ENCODE measurements at places on chromosomes 1 and 21.

- peak; percentile 35 for DNase-seq
These were observed 17.2 kb downstream of the JAK1 start for GRCh38 chr1:64948905-64949833.

DNA sequence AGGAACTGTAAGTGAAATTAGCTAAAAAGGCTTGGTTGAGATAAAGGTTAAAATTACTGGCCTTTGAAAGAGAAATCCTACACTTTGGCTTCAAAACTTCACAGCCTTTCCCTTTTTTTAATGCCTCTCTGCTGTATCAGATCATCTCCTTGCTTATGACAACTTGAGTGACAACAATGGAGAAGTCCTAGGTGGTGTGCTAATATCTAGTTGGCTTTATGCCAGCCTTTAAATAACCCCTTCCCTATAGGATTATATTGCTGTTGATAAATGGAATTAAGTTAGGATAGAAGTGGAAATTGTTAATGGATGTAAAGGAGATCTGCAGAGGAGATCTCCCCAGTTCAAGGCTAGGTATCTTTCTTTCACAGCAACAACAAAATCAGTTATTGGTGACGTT is 130.2 kb upstream of the ATP1B1 start:
- no peak for DNase-seq

- no peak for DNase-seq
These were observed 28.4 kb downstream of the CHML start for GRCh38 chr1:241611736-241612135.

DNA sequence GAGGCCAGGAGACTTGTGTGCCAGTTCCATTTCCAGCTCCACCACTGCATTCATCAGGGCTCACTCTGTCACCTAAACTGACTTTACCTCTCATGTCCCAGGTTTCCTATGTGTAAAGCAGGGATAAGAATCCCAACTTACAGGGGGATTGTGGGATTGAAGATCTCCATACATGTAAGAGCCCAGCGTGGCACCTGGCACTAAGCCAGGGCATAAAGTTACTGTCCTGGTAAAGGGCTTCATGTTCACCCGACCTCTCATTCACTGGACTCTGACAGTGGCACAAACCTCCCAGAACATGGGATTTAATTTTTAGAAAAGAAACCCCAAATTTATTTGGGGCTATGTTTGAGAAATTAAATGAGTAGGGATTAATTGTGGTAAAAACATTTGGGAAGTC is 8.9 kb upstream of the IGFN1 start:
- DNase-seq, result no peak

GRCh38 chr1:214466403-214467077 is 84.9 kb downstream of the PTPN14 start:
- DNase-seq, result no peak

- no peak for DNase-seq
These were observed 122.9 kb downstream of the NUF2 start for GRCh38 chr1:163444665-163445064.

- no peak for DNase-seq
These were observed 121.2 kb downstream of the CRYAA start for GRCh38 chr21:43289966-43290365.

- DNase-seq, result no peak
These were observed 495.5 kb upstream of the RGS18 start for GRCh38 chr1:191662746-191663145.

- no peak for DNase-seq
These were observed 23.3 kb downstream of the WNT2B start for GRCh38 chr1:112532064-112532463.

- no peak for DNase-seq
These were observed 282.9 kb downstream of the SEC16B start for GRCh38 chr1:177686933-177687332.

- DNase-seq, result no peak
These were observed 9.0 kb downstream of the IFNAR2 start for GRCh38 chr21:33238565-33239255.

Data from stimulated activated CD4-positive, alpha-beta T cell treated with anti-CD3 and anti-CD28 coated beads, TNF-alpha, amount 100 ng/mL, for 4 hours (primary cell).